ENCODE measurements at places on chromosomes 6 and 20.

- DNase-seq: no peak
These were observed 77.2 kb downstream of the UTRN start for GRCh38 chr6:144362042-144363018.

GRCh38 chr20:19813846-19814640, 56.0 kb downstream of the RIN2 start:
- no peak for DNase-seq

DNA sequence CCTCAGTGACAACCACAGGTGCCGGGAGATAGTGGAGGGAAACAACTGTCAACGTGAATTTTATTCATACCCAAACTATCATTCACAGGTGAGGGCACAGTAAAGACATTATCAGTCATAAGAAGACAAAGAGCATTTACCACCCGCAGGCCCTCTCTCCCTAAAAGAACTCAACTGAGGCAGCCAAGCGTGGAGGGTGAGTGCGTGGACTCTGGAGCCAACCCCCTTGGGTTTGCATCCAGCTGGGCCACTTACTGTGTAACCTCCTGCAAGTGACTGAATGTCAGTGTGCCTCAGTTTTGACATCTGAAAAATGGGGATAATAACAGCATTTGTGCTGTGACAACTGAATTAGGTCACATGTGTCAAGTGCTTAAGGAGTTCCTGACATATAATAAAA, 70.6 kb upstream of the KCNK16 start:
- no peak for DNase-seq

DNA sequence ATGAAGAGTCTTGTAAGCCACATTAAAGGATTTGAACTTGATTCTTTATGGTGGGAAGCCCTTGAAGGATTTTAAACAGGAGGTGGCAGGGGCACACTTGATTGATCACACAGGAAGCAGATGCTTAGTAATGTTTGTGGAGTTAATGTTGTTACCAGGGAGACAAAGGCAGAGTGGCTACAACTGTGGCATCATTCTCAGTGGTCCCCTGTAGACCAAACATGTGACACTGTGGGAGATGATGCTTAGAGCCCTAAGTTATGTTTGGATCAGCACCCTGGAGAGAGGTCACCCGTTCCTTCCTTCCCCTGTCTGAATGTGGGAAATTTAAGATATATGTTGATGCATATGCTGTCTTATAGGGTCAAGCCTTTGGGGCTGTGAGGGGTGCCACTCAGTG, 53.2 kb downstream of the EIF2S2 start:
- DNase-seq: no peak

DNA sequence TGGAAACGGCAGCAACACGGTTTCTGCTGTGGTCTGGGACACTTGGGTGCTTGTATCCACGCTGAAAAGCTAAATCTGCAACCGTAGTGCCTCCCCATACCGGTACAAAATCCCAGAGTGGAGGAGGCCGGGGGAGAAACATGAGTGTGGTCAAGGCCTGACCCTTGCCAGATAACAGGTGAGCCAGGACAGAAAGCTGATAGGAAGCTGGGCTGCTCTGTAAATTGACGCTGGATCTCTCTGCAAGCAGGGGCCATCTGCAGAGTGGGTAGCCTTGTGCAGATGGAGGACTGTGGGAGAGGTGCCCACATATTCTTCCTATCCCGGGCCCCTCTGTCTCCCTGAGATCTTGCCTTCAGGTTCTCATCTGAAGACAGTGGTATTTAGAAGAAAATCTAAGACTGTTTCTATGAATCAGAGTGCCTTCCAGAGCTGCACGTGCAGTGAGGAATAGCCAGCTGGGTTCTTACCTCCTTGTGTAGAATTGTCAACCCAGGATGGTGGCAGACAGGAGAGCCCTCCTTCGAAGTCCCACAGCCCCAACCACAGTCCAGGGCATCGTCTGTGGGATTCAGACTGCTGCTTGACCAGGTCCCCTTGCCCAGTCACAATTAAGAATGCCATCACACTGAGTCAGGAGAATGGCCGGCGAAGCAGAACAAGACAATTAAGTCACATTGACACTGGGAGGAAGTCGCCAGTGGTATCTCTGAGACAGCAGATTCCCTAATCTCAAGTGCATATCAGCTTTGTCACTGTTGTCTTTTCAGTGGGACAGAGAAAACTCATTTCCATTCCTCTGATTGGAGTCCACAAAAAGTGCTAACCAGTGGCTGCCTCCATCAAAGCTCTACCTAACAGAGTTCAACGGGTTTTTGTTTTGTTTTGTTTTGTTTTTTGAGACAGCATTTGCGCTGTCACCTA, 100.0 kb upstream of the RIPOR2 start:
- no peak for DNase-seq

GRCh38 chr20:59242714-59243626, 57.4 kb upstream of the EDN3 start:
- DNase-seq: no peak

DNA sequence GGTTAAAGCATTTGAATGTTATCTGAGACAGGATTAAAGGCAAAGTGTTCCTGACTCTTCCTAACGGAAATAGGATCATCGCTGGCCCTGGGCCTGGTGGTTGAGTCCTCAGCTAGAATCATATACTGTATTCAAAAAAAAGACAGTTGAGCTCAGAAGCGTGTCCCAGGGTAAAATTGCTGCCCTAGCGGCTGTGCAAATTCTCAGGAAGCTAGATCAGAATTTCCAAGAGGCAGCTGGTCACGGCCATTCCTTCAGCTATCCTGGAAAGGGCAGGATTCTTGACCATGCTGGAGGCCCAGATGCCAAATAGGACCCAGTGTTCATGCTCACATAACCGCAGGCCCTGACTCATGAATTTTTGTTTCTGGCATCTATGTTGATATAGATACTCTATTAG, 67.4 kb downstream of the STMND1 start:
- DNase-seq: no peak

- no peak for DNase-seq
These were observed 98.1 kb downstream of the FAM120B start for GRCh38 chr6:170404697-170405096.
